ENCODE measurements at places on chromosomes 1 and 21. TPM values are rescaled to one million over a fixed set of nuclear protein-coding genes. Genes with fewer than 3 reads are reported as not detected.

ADAM30 gene
- total RNA-seq, result not detected

NID1 gene
- 69.0 TPM for total RNA-seq

PGLYRP4 gene
- total RNA-seq, result not detected

RIPK4 gene
- under 0.01 TPM for total RNA-seq

Measured in bronchus fibroblast of lung (primary cell).